Left lung (tissue), 14 donors: ENCODE measurements at places on chromosomes 16 and 17. TPM values are rescaled to one million over a fixed set of nuclear protein-coding genes. Genes with fewer than 3 reads are reported as not detected.

Gene C16orf96
- 0.18 TPM for total RNA-seq

Gene TMEM238L
- total RNA-seq: not detected

Gene MT1F
- 14.8 TPM for total RNA-seq

Gene C17orf100
- 1.3 TPM for total RNA-seq

Gene OTOP3
- not detected for total RNA-seq

Gene KRTAP1-1
- total RNA-seq: not detected

Gene SHBG
- 0.50 TPM for total RNA-seq

Gene SCNN1G
- total RNA-seq: 5.4 TPM

Gene EEF2K
- 32.8 TPM for total RNA-seq

Gene EPX
- not detected for total RNA-seq

Gene SLC38A7
- total RNA-seq: 32.6 TPM
